Chondrocyte (in vitro differentiated cells): ENCODE measurements at places on chromosomes 3 and 15. TPM values are rescaled to one million over a fixed set of nuclear protein-coding genes. Genes with fewer than 3 reads are reported as not detected.

DNA sequence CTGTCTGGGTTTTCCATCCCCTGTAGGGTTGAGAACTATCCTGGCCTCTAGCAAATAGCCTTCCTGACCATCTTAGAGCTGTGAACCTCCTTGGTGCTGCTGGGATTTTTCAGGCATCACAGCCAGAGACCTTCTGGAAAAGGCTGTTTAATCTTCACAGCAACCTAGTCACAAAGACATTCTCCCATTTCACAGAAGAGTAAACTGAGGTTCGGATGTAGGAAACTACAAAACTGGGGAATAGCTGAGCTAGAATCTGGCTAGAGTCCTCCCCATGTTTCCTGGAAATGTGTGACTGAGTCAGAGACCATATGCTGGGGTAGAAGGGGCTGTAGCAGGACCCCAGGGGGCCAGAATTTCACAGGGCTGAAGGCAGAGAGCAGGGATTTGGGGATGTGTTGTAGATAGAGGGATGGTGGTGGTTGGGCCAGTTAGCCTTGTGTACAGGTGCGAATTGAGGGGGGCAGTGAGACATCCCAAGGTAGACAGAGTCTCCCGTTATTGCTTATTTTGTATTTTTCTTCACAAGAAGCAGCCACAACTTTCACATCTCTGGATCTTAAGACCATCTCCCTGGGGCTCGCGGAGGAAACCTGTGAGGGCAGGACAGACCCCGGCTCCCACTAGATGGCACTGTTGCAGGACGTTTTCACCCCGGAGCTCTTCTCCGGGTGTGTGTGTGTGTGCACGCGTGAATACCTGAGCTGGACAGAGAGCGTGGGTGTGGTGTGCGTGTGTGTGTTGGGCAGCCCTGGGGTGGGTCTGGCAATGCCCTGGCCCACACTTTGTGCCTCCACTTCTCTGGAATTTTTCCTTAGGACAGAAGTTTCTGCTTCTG lies 66.9 kb upstream of the PRR23C start:
- no peak for DNase-seq

Gene PLA2G4D
- total RNA-seq: not detected in 3 replicates

GRCh38 chr3:95449841-95450240 lies 1364.6 kb upstream of the EPHA6 start:
- DNase-seq: no peak

DNA sequence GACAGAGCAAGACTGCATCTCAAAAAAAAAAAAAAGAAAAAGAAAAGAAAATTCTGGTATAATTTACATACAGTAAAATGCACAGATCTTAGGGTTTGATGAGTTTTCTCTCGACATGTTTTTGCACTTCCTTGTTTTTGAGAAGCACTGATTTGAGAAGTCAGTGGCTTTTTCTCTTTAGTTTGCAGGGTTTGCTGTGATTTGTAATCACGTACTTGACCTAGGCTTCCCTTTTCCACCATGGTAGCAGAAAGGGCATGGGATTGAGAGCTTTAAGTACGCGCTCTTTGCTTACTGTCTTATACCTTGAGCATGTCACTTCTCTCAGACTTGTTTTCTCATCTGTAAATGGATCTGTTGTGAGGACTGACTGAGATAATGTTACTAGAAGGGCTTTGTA lies 4.1 kb downstream of the VHL start:
- DNase-seq: no peak

DNA sequence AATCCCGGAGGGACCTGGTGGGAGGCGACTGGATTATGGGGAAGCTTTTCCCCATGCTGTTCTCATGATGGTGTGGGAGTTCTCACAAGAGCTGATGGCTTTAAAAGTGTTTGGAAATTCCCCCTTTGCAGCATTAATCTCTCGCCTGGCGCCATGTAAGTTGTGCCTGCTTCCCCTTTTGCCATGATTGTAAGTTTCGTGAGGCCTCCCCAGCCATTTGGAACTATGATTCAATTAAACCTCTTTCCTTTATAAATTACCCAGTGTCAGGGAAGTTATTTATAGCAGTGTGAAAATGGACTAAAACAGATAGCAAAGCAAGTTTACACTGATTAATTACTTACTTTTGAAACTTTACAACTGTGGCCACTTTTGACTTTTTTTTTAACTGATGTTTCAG lies 10.6 kb upstream of the U2SURP start:
- DNase-seq: no peak

Gene MESP1
- total RNA-seq: 0.97 to 2.7 TPM (median 2.1 TPM) in 3 replicates

- no peak for DNase-seq
Measured at GRCh38 chr3:149462051-149462450, 12.4 kb upstream of the TM4SF4 start.
